ENCODE measurements at places on chromosomes 6 and 20.
A peak's percentile ranks its signal among the peaks of the same experiment; 100 is the strongest.

DNA sequence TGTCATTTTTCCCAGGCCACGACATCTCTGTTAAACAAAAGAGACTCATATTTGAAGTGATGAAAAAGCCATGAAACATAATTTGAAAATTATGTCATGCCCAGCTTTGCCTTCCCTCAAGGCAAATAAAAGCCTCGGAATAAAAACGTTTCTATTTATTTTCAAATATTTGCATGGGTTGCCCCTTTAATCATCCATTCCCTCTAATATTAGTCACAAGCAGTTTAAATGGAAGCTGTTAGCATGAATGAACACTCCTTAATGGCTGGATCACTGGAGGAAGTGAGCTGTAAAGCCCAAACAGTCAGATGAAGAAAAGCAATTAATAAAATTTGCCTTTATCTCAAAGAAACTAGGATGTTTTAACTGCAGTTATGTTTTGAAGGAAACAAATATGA lies 69.3 kb upstream of the STMND1 start:
- DNase-seq, result no peak

GRCh38 chr6:22250486-22250885 lies 46.4 kb downstream of the PRL start:
- DNase-seq, result no peak

DNA sequence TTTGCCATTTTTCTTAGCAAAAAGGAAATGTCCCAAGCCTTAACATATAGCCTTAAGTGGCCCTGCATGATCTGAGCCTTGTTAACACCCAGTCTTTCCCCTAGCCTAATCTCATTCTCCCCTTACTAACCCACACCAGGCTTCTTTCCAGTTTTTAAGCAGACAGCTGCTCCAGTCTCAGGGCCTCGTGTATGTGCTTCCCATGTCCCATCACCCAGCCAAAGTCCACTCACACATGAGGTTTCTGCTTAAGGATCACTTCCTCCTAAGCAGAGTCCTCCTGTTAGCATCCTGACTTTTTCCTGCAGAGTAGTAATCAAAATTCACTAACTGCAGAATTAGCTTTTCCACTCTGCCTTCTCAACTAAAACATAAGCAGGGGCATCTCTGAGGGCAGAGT lies 96.1 kb downstream of the SMLR1 start:
- no peak for DNase-seq

DNA sequence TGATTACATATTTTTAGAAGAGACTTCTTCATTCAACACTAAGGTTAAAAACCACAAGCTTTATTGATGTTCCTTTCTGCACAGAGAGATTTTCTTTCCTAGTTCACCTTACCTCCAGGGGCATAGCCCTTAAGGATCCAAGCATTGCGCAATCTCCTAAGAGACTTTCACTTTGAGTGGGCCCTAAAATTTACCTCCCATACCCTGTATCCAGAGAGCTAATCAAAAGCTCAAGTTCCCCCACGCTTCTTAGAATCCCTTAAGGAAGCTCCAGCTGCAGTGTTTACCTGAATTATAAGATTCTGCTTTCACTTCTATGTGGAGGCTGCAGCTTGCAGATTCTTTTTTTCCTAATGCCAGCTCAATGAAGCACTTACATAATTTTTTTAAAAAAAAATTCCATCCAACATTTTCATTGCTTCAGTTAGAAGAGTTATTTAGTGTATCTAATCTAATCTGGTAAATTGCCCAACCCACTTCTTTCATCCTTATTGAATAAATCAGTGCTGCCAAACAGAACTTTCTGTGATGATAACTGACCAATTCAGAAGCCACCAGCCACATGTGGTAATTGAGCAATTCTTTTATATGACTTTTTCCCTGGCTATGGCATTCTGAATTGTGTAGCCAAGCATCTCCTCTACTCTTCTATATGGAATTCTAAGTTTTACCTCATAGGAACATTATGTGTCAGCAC lies 24.6 kb upstream of the SPTLC3 start:
- no peak for DNase-seq

DNA sequence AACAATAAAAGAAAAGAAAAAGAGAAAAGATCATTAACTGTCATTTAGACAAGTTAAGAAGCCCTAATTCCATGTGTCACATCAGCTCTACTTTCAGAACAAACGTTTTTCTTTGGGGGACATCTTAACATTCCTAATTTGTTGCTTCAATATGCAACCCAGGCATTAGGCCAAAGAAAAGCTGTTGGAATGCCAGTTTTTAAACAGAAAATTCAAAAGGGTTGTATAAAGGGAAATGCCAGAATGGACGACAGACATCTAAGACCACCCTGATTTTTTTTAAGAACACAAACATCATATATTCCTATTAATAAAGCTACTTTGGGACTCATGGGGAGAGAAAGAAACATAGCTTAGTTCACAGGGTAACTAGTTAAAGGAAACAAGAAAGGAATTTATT lies 315.0 kb downstream of the GMDS start:
- no peak for DNase-seq

DNA sequence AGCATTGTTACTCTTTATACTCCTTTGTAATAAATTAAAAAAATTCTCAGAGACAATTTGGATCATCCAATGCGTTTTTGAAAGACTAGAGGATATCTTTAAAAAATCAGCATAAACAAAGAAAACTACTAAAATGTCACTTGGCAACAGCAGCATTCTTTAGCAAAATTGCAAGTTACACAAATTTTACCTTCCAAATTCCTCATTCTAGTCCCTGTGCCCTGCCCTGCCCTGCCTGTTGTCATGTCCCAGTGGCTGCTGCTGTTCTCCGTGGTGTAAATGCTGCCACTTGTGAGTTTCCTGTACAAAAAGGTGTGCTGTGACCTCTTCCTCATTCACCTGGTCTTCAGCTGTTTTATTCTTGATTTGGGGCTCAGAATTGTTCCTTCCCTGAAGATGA lies 83.2 kb downstream of the CDC5L start:
- DNase-seq, result no peak

DNA sequence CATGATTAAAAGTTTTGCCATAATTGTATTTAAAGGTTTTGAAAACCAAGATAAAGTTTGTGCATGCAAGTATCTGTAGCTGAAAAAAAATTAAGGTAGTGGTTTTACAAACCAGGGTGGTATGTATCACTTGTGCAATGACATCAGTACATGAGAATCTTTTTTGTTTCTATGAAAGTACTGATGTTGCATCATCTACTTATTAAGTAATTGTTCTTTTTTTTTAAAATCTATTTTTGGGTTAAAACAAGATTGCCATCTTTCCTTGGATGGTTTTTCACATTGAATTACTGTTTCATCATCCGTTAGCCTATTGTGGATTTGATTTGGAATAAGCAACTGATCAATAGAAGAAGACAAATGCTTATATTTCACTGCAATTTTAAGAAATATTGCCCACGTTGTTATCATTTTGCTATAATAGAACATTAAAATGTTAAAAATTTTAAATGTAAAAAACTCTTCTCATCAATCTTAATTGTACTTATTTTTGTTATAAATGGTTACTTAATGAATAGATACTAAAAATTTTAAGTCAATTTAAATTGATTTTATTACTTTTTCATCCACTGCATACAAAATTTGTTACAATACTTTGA lies 39.8 kb upstream of the TAGAP start:
- no peak for DNase-seq

- no peak for DNase-seq
Measured at GRCh38 chr20:62540504-62540903, 64.7 kb upstream of the GATA5 start.

- DNase-seq, result no peak
Measured at GRCh38 chr6:149717255-149717587, 680 bp downstream of the LATS1 start.

DNA sequence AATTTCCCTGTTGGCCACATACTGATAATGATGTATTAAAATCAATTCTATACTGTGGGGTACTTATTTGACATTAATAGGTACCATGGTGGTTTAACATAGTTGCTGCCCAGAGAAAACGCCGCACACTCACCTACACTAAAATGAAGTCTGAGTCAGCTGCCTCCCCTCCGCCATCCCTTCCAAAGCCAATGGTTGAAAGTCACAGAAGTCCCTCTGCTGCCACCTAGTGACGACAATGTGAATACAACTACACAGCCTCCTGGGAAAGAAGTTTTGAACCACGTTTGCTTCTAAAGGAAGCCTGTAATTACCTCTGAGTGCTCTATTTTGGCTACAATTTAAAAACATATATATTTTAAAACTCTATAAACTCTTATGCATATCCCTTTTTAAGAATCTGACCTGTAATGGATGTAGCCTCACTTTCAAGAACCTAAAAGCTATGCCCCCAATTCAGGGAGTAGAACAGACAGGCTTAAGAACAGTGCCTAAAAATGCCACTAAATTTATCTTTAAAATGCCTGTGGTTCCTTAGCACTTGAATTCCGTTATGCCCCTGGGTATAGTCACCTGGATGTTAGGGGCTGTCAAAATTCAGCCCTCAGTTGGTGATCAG lies 20.6 kb upstream of the ECI2 start:
- DNase-seq, result peak; percentile 86

DNA sequence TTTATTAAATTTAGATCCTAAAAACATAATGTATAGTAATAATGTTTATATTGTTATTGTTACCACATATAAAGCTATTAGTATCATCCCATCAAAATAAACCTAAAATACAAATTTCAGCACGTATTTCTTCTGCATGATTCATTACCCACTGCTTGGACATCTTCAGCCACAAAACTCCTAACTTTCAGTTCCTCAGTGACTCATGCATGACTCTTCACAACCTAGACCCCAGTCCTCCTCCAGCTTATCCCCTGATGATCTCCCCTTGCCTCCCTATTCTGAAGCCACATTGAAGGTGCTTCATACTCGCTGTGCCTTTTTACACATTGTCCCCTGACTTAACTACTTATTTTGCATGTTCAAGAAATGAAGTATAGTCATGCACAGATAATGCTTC lies 11.2 kb upstream of the GPRC6A start:
- no peak for DNase-seq

DNA sequence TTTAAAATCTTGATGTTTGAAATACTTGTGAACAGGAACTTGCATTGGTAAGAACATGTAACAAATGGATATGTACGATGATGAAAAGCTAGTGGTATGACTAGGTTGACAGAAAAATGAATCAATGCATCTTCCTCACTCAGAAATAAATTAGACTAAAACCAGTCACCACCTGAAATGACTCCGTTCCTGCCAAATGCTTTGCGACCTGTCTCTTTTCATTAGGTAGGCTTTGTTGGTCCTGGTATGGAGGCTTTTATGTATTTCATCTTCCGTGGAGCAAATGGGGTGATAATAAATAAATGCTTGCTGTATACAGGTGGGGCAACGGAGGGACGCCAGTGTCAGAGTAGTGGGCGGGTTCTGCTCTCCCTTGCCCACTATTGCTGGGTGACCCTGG lies 17.1 kb upstream of the ULBP3 start:
- DNase-seq, result no peak

DNA sequence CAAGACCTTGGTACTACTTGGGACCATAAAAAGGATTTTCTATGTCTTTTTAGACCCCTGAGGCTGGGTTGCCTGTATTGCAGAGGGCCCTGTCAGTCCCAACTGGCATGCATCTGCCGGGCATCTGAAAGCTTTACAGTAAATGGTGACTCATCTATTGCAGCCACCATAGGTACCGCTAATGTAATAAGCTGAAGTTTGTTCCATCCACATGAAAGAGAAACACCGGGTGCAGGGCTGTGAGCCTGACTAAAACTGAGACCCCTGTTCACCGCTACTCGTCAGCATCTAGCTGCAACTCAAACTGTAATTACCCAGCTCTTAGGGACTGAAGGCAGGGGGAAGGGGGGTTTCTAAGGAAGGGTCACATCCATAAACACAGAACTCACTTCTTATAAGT lies 49.5 kb downstream of the TRERF1 start:
- DNase-seq, result peak; percentile 51

DNA sequence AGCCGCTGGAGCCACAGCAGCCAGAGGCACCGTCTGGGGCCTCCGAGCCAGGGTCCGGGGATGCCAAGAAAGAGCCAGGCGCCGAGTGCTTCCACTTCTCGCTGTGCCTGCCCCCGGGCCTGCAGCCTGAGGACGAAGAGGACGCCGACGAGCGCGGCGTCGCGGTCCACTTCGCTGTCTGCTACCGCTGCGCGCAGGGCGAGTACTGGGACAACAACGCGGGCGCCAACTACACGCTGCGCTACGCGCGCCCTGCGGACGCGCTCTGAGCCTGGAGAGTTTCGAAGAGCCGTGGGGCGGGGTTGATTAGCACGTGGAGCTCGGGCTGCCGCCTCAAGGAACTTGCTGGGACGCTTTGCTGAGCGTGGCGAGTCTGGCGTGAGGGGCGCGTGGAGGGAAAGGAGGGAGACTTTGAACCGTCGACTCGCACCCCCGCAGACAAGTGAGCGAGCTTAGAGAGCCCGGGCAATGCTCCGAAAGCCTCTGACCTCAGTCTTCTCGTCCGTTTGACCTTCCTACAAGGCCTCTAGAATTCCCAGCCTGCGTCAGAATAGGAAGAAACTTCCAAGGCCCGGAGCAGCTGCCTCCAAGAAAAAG lies 1.3 kb downstream of the PPP1R3G start:
- no peak for DNase-seq

GRCh38 chr20:49825521-49826033 lies 12.9 kb downstream of the SLC9A8 start:
- no peak for DNase-seq

GRCh38 chr20:55790178-55790577 lies 215.1 kb downstream of the CBLN4 start:
- no peak for DNase-seq

DNA sequence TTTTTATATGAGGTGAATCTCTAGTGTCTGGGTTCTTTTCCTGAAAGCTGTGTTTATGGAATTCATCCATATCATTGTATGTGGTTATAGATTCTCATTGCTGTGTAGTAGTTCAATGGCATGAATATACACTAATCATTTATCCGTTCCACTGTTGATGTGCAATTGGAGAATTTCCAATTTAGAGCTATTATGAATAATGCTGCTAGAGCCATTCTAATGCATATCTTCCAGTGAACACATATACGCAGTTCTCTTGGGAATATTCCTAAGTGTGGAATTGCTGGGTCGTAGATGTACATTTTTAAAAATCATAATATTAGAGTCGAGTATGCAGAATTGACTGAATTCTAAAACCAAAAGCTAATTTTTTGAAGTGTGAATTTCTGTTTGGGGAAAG lies 327.5 kb upstream of the JAG1 start:
- DNase-seq, result no peak

DNA sequence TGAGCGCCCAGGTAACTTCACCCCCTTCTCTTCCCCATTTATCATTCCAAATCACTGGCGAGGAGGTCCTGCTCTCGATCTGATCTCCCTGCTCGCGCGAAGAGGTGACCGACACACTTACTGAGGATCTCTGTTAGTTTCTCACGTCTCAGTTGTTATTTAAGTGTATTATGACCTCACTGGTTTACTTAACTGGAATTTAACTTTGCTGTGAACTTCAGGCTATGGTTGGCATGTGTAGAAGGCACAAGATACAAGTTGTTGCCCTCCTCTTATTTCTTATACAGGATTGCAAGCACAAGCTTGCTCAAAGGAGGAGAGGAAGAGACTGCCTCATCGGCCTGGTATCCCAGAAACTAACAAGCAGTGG lies 1.2 kb downstream of the RNF217 start:
- no peak for DNase-seq

Data from activated CD4-positive, alpha-beta T cell treated with anti-CD3 and anti-CD28 coated beads for 4 hours (primary cell).